T-helper 17 cell (primary cell): ENCODE measurements at places on chromosomes 7 and 10.

GRCh38 chr7:152677808-152678670, 2.1 kb upstream of the XRCC2 start:
- no peaks in the 10 kb centered on the region for H3K27me3 ChIP-seq
- H3K36me3 ChIP-seq: peaks cover 2% of the 10 kb centered on the region
- H3K27ac ChIP-seq: no peak overlapping the region
- no peak for DNase-seq

DNA sequence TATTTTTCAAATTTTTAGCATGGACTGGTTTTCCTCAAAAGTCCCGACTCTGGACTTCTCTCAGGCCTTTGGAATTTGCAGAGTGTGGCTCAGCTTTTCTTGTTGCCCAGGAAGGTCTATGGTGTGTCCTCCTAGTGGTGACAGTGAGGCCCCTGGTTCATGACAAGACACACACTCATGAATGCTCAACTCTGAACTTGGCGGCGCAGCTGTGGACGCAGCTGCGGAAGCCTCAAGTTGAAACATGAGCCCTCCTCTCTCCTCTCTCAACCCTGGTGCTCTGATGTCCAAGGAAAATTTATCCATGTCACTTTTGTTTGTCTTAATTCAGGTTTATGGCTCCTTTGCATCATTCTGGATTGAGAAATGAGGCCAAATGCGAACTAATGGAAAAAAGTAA, 183.9 kb downstream of the HECW1 start:
- H3K36me3 ChIP-seq: no peaks in the 10 kb centered on the region
- DNase-seq: no peak
- H3K4me3 ChIP-seq: peak overlapping the region; percentile 33
- peaks cover 65% of the 10 kb centered on the region for H3K27me3 ChIP-seq
- H3K4me1 ChIP-seq: peaks cover 3% of the 10 kb centered on the region

DNA sequence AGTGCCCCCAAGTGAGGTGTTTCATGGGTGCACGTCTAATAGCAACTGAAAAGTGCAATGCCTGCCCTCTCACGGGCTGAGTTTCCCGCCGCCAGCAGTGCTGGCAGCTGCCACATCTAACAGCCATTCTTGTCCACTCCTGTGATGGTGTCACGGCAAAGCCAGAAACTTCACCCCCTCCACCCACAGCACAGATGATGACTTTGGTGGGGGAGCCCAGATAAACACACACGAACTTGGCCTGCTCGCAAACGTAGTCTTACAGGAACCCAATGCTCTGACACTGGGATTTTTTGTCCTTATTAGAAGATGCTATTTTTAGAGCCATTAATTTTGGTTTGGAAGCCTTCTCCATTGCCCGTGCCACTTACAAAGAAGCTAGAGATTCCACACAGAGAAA, 26.7 kb downstream of the CPXM2 start:
- H3K4me1 ChIP-seq: no peaks in the 10 kb centered on the region
- peaks cover 2% of the 10 kb centered on the region for H3K36me3 ChIP-seq
- no peak overlapping the region for H3K27ac ChIP-seq
- no peak for DNase-seq
- H3K27me3 ChIP-seq: peaks cover 45% of the 10 kb centered on the region

GRCh38 chr10:74620626-74621025, 205.8 kb upstream of the KAT6B start:
- H3K36me3 ChIP-seq: peaks cover 5% of the 10 kb centered on the region
- H3K27me3 ChIP-seq: no peaks in the 10 kb centered on the region
- H3K4me3 ChIP-seq: no peak overlapping the region
- no peaks in the 10 kb centered on the region for H3K4me1 ChIP-seq
- no peak overlapping the region for H3K27ac ChIP-seq
